ENCODE measurements at places on chromosomes 5 and 9.

- no peak for DNase-seq
Observed at GRCh38 chr5:128597156-128597555, 59.1 kb upstream of the FBN2 start.

- DNase-seq = no peak
Observed at GRCh38 chr5:128527077-128527476, 11.0 kb downstream of the FBN2 start.

GRCh38 chr9:119272500-119273211 is 96.6 kb downstream of the BRINP1 start:
- no peak for DNase-seq

GRCh38 chr9:99368341-99369326 is 146.6 kb downstream of the SEC61B start:
- no peak for DNase-seq

- no peak for DNase-seq
Observed at GRCh38 chr9:98247831-98248657, 7.4 kb downstream of the TBC1D2 start.

- DNase-seq = no peak
Observed at GRCh38 chr9:22244139-22245011, 202.2 kb upstream of the DMRTA1 start.

DNA sequence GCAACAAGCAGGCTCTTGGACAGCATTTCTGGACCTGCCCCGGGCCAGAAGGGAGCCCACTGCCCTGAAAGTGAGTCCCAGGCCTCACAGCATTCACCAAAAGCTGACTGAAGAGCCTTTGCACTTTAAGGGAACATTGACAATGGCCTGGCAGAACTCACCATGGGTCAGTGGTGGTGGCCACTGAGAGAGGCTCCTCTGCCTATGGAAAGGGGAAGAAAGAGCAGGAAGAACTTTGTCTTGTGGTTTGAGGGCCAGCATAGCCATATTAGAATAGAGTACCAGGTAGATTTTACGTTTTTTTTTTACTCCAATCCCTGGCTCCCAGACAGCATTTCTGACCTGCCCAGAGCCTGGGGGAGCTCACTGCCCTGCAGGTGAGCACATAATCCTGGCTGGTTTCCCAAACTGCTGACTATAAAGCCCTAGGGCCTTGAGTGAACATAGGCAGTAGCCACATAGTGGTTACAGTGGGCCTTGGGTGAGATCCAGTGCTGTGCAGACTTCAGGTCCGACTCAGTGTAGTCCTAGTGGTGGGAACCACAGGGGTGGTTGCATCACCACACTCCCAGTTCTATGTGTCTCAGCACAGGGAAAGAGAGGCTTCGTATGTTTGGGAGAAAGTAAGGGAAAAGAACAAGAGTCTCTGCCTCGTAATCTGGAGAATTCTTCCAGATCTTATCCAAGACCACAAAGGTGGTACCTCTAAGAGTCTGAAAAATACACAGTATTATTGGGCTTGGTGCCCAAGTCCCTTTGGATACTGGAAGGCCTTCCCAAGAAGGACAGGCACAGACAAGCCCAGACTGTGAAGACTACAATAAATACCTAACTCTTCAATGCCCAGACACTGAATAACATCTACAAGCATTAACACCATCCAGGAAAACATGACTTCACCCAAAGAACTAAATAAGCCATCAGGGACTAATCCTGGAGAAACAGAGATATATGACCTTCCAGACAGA is 89.5 kb downstream of the TSSK1B start:
- DNase-seq = no peak

GRCh38 chr9:10007356-10007755 is 605.4 kb downstream of the PTPRD start:
- no peak for DNase-seq

DNA sequence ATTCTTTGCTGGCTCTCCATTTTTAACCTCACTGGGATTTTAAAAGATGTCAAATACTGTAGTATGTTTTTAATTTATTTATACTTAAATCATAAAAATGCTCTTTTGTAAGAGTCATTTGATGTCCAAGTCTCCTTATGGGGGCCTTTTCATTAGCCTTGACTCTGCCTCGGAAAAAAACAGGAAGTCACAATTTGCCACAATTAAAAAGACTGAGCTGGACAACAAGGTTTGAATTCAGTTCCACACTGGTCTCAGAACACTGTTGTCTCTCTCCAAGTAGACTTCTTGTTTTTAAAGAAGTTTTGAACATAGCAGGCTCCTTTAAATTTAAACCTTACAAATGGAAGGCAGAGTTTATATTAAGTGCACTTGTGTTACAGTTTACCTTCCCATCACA is 444.2 kb downstream of the ACTL7B start:
- no peak for DNase-seq

GRCh38 chr9:114048533-114049415 is 29.3 kb downstream of the AMBP start:
- no peak for DNase-seq

DNA sequence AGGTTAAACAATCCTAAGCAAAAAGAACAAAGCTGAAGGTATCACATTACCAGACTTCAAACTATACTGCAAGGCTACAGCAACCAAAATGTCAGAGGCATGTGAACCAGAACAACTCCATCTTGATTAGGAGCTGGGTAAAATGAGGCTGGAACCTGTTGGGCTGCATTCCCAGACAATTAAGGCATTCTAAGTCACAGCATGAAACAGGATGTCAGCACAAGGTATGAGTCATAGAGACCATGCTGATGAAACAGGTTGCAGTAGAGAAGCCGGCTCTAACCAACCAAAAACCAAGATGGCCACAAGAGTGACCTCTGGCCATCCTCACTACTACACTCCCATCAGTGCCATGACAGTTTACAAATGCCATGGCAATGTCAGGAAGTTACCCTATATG is 252.0 kb downstream of the RASEF start:
- DNase-seq = no peak

- DNase-seq = no peak
Observed at GRCh38 chr5:27377626-27378025, 339.2 kb upstream of the CDH9 start.

- no peak for DNase-seq
Observed at GRCh38 chr9:126872516-126872915, 12.1 kb downstream of the ZBTB34 start.

- no peak for DNase-seq
Observed at GRCh38 chr9:137066096-137066861, 4.1 kb downstream of the SAPCD2 start.

- DNase-seq = no peak
Observed at GRCh38 chr5:175883506-175883905, 12.1 kb downstream of the CPLX2 start.

- no peak for DNase-seq
Observed at GRCh38 chr5:6371079-6371810, 7.1 kb downstream of the MED10 start.

- DNase-seq = no peak
Observed at GRCh38 chr5:139741823-139742172, 53.8 kb upstream of the PSD2 start.

DNA sequence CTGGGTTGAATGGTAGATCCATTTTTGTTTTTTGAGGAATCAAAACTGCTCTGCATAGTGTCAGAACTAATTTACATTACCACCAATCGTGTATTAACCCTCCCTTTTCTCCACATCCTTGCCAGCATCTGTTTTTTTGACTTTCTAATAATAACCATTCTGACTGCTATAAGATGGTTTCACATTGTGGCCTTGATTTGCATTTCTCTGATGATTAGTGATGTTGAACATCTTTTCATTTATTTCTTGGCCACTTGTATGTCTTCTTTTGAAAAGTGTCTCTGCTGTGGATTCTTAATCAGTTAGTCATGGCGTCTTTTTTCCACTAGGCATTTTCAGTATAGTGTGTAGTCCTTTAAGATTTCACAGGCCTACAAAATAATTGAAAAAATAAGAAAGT is 2144.3 kb upstream of the C9orf72 start:
- no peak for DNase-seq

DNA sequence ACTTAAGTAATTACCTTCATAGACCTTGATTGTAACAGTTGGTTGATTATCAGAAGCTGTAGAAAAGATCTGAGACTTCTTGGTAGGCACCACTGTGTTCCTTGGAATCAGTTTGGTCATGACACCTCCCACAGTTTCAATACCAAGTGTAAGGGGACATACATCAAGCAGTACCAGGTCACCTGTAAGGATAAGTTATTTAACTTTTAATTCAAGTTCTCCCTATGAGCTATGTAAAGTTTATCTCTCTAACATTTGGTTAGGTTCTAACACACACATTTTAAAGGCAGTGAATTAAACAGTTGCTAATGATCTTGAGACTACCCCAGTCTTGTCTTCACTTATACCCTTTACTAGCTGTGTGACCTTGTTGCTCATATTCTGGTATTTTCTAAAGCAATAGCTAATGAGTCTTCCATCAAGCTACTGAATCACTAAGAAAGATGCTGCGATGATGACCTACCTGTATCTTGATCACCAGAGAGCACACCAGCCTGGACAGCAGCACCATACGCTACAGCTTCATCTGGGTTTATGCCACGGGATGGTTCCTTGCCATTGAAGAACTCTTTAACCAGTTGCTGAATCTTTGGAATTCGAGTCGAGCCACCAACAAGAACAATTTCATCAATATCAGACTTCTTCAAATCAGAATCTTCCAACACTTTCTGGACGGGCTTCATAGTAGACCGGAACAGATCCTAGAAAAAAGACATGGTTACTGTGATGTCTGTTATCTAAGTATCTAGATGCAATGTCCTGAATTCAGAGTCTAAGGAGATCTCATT is 2.8 kb downstream of the HSPA5 start:
- DNase-seq = no peak

- no peak for DNase-seq
Observed at GRCh38 chr9:14283276-14283675, 30.7 kb downstream of the NFIB start.

DNA sequence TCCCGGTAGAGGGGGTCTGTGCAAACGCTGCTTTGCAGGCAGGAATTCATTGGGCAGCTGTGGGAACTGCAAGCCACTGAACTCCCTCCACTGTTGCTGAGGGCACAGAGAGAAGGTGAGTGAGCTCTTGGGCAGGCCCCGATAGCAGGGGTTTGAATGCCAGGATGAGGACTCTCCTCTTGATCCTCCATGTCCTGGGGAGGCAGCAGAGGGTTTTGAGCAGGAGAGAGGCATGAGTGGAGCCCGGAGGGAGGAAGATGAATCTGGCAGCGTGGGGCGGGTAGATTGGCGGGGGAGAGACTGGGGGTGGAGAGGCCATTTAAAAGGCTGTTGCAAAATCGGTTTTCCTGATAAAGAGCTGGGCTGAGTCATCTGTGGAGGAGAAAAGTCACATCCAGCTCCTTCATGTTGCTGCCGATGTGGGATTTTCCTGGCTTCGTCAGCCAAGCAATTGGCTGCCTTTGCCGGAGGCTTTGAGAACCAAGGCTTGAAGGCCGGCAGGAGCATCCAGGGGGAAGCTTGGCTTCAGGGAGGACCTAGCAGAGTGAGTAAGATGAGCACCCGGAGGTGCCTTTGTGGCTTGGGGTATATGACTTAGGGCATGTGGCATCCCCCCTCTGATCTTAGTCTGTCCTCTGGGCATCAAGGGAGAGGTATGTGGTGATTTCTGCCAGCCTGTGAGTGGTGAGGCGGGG is at the start of gene SYNPO:
TSS of gene SYNPO (plus strand) at position 350 of the 695 bp plus-strand sequence. CDS start 7,616 bp downstream, outside the sequence.
- DNase-seq = no peak

DNA sequence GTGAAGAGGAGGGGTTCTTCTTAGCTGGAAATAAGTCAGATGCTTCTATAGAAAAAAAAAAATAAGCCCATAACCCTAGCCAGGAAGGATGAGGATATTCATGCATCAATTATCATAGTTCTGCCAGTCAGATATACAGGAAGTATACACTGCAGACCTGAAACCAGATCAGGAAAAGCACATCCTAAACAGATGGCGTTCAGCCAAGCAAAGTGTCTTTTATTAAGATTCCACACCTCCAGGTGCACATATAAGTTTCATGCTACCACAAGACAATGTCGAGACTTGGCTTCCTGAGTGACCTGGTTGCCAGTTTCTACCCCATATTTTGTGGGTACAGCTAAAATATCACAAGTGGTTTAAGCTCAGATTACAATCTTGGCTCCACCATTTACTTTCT is 108.3 kb downstream of the CETN3 start:
- DNase-seq = no peak

DNA sequence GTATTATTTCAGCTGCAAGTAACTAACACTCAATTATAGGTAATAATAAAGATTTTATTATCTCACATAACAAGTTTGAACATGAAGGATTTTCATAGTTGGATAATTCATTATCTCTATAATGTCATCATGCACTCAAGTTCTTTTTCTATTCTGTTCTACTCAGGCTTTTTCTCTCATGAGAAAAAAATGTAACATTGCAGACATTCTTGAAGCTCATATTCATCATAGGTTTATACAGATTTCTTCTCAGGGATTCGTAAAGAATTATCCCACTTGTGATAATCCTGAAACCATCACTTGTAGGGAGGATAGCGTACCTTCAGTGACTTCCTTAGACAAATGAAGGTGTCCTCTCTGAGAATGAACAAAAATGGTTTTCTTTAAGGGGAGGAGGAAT is 150.3 kb downstream of the XRCC4 start:
- no peak for DNase-seq

- DNase-seq = no peak
Observed at GRCh38 chr5:77669677-77670076, 31.2 kb upstream of the OTP start.

DNA sequence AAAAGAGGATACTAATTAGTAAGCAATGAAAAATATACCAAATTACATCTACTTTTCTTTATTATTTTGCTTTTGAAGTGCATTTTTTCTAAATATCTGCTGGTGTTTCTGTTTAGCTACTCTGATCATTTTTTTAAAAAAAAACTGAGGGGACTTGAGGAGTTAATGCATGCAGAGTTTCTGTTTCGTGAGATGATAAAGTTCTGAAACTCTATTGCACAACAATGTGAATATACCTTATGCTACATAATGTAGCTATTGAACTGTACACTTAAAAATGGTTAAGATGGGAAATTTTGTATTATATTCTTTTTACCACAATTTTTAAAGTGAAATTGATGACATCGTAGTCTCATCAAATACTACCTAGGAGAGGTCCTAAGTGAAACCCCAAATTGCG is 288.3 kb upstream of the NR4A3 start:
- no peak for DNase-seq

All from stimulated activated CD4-positive, alpha-beta T cell treated with anti-CD3 and anti-CD28 coated beads, TNF-alpha, amount 100 ng/mL, for 1 hour (primary cell).